ENCODE measurements at places on chromosomes 12 and 14.

DNA sequence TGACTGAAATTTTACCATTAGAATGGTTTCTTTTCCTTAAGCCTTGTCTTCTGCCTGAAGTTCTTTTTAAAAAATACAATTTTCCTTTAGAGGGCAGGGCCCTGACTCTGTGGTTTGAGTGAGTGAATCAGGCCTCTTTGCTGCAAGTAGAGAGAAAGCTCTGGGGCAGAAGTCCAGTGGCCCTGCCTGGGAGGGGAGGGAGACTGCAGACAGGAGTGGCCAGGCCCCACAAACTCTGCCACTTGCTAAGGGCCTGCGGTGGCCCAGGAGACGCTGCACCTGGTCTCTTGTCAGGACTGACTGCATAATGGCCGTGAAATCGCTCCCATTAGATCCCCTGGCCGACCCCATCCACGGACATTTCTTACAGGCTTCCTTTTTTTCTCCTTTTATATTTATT is 25.5 kb downstream of the TSPAN11 start:
- no peak for DNase-seq

GRCh38 chr12:66035288-66035966 is 95.1 kb downstream of the LLPH start:
- DNase-seq = peak; percentile 64

GRCh38 chr14:48546996-48547395 is 871.6 kb upstream of the MDGA2 start:
- peak; percentile 7 for DNase-seq

GRCh38 chr12:47545938-47546609 is 159.8 kb downstream of the RPAP3 start:
- DNase-seq = no peak

DNA sequence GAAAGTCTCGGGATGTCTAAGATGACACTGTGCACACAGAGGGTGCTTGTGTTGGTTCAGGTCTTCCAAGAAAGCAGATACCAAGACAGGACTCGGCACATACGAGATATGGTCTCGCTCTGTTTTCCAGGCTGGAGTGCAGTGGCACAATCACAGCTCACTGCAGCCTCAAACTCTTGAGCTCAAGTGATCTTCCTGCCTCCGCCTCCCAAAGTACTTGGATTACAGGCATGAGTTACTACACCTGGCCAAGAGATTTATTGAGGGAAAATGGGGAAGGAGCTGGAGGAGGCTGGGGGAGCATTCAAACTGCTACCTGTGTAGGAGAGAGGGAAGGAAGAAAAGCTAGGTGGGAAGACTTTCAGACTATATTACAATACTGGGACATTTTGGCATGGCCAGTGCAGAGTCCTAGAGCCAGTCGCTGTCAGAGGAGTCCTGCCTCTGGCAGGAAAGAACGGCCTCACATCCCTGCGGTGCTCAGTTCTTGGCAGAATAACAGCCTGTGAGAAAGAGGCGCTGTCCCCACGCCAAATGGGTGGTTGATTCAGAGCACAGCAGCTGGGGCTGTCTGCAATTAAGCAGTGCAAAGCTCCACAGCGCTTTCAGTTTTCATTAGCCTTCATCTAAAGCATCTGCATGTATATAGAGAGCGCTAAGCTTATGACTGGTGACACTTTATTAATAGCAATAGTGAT is 18.3 kb downstream of the SLC17A8 start:
- no peak for DNase-seq

DNA sequence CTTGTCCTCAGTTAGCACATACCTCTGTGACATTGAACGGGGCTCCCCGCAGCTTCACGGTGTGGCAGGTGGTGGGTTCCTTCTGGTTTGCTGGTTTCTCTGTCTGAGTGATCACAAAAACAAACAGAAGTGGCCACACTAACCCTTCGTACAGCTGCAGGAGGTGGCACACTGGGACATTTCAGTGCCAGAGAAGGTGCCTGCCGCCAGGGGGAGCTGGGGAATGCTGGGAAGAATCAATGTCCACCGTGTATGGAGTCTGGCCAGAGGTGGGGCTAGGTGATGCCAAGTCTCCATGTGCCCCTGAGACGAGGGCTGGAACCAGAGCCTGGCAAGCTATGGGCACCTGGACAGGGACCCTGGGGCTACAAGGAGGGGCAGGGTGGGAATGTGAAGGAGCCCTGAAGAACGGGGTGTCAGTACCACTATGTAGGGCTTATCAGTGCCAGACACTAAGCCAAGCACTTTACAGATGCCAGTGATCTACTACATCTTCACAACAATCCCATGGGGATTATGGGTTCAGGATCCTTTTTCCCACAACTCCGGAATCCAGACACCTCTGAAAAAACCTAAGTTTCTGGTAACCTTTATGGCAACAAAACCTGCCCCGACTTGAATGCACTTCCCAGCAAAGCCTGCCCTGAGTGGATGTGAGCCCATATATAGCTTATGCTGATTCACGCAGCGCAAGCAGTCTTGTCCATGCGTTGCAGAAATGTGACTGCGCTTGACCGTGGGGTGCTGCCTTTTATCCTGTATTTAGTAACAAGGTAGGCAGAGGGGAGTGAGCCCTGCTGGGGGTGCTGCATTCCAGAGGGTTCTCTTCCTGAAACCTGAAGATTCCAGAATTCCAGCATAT is 10.8 kb downstream of the RBM19 start:
- DNase-seq = no peak

DNA sequence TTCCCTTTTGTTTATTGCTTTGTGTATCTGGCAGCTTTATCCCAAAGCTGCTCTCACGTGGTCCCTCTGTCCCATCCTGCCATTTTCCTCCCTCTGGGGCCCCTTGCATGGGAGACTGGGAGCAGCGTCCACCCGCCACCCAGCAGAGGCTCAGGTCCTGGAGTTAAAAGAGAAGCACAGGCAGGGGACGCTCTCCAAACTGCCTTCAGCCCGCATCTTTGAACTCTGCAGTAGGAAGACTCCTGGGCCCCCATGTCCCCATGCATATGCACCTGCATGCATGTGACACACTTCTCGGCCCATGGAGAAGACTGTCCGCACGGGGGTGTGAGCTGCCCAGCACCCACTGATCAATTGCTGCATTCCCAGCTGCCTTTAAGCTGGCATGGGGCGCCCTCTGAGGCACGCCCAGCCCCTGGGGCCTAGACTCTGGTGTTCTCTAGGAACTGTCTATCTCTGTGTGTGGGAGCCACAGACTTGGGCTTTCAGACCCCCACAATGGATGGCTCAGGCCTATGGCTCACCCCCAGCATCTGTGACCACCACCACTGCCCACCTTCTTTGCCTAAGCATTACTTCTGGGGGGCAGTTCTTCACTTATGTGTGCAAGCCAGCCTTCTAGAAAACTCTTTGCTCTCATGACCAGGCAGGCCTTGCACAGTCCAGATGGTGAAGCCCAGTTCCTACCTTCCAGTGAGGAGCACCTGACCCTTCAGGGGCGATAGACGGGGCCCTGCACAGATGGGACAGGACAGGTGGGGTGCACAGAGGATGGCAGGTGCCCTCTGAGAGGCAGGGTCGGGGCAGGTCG is 96.1 kb upstream of the DIO3 start:
- no peak for DNase-seq

- no peak for DNase-seq
These were observed 44.0 kb upstream of the OR5AU1 start for GRCh38 chr14:21199611-21200560.

GRCh38 chr14:100015251-100015655 is 50.0 kb upstream of the EVL start:
- DNase-seq = no peak

DNA sequence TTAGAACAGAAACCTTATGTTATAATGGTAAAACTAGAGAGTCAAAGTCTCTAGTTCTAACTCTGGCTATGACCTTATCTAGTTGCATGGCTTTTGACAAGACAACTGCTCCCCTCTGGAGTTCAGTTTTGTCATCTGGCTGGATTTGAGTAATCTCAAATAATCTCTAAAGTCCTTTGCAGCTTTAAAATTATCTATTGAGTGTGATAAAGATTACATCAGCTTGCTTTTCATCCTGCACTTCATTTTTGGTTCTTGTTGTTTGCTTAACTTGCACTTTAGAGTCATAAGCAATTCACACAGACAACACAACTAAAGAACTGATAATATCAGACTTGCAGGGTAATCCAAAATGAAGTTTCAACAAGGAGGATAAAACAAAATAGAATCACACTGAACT is 2.3 kb downstream of the AKAP5 start:
- no peak for DNase-seq

DNA sequence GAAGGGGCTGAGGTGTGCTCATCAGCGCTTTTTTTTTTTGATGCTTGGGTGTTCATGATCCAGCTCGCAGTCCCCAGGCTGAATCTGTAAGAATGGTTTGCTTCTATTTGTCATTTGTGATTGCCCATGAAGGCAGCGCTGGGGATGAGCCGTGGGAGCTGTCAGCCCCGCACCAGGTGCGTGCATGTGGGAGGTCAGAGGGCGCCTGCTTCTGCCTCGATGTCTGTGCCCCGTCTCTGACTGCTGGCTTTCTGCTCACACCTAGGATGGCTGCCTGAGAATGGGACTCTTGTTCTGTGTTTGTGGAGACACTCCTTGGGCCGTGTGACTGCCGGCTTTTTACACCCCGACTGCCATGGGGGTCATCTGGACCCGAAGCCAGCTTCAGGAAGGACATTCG is 141.2 kb upstream of the RTL1 start:
- no peak for DNase-seq

DNA sequence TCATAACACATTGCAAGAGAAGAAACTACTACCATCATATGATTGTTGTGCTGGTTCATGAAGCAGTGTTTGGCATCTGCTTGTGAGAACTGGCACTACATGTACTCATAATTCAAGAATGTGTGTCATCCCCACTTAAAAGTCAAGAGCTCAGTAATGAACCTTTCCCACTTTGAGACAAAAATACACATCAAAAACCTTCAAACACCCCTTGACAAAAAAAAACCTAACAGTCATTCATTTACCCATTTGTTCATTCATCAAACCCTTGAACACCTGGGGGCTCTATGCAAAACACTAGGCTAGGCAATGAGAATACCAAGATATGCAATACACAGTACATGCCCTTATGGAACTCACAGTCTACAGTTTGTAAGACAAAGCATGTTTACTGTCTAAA is 40.0 kb downstream of the KIF21A start:
- peak; percentile 36 for DNase-seq

DNA sequence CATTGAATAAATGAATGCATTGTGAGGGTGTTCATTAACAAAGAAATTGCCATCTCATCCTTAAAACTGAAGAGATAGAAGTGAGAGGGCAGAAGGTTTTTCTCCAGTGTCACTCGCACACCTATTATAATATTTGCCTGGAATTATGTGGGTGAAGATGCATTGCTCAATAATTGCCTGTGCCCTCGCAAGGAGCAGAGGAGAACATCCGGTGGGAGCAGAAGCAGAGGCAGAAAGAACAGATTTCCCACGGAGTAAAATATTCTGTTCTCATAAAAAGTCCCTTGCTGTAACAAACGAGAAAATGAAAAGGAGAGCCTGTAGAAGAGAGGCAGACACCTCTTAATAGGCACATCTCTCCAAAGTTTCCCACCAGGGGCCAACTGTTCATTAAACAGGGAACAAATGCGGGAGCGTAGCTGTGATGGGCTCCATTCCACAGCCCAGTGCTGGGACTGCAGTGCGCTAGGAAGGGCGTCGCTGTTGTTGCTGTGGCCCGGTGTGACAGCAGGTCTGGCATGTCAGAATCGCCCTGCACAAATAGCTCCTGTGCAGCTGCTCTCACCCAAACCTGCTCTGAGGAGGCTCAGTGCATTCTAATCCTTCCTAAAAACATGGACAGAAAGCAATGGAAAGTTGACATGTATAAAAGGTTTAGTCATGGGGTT is 359.8 kb downstream of the APAF1 start:
- DNase-seq = no peak

DNA sequence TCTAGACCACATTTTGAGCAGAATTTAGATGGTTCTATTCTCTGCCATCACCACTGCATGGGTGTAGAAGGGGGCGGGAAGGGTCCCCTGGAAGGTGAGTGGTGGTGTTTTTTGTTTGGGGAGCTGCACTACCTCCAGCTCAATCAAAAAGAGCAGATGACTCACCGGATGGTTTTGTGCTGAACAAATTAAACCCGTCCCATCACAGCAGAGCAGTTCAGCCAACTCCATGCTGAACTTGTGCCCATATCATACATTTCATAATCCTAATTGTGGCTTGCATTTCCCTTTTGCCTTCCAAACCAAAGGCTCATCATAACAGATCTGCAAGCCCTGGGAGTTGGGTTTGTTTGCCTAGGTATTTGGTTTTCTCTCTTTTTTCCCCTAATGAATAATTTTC is 53.0 kb upstream of the RPH3A start:
- no peak for DNase-seq

GRCh38 chr12:90896164-90896563 is 58.8 kb downstream of the CCER1 start:
- DNase-seq = peak; percentile 70

DNA sequence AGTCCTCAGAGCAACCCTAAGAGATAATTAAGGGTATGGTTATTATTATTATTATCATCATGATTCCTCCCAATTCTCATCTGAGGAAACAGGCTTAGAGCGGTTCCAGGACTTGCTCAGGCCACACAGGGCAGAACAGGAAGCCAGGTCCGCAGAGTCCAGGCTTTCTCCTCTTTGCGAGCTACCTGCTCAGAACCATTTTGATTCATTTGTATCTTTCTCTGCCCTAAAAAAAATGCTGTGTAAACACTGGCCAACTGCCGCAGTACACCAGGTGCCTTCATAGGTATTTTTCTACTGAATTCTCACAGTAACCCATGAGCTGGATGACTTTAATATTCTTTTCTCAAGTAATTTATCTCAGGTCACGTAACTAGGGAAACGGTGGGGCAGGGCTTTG is 45.3 kb downstream of the ST8SIA1 start:
- no peak for DNase-seq

DNA sequence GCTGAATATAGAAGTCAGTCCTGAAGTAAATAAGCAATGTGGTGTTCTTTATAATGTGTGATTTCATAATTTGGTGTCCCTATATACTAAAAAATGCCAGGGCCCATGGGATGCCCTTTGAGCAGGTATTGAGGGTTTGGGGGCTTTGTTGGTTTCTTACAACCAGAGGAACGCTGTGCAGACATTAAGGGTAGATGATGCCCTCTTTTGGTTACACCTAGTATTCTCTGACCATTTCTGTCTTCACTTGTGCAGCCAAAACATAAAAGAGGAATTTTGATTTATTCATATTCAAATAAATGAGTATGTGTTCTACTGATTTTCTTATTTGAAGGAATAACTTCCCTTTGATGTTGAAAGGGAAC is 3.0 kb downstream of the LGR5 start:
- no peak for DNase-seq

GRCh38 chr14:101859958-101860357 is 98.4 kb downstream of the PPP2R5C start:
- DNase-seq = no peak

DNA sequence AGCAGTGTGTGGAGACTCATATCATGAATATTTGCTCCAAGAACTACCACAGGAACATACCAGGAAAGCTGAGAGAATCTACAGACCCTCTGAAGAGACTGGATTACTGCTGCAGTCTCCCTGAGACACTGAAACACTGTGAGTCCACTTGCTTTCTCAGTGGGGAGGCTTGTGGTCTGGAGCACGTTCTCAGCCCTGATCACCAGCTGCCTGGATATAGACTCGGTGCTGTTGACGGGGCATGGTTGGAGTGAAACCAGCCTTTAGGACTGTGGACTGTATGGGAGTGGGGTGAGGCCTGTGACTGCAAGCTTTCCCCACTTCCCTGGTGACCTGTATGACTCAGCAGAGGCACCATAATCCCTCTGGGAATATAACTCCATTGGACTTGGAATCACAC is 525.8 kb upstream of the FBXO33 start:
- no peak for DNase-seq

Measured in NCI-H226 (cell line).